ENCODE measurements at places on chromosomes 1 and 21.

GRCh38 chr1:61237147-61237546 is 154.8 kb downstream of the NFIA start:
- no peak for DNase-seq

DNA sequence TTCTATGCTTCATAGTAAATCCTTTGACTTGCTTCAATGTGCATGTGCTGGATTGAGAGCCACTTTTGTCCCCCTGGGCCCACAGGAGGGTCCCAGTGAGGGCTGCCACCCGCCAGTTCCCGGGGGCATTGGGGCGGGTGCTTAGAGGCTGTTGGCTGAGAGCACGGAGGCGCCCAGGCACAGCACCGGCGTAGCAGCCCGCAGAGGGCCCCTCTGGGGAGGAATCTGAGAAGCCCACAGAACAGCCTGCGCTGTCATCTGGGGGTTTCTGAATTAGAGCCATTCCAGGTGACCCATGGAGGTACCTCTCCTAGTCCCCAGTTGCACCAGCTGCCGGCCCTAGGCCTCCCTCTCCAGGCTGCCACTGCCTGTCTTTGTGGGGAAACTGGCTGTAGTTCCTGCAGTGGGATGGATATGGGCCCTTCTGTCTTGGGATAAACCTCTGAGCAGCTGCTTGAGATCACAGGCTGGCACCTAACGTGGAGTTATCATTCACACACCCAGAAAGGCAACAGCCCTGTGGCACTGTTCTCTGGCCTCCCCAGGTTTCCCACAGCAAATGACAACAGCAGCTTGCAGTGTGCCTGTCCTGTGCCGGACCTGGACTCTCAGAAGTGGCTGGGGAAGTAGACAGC is 39.5 kb downstream of the TMEM51 start:
- DNase-seq, result no peak

- DNase-seq, result no peak
Measured at GRCh38 chr1:26337625-26338024, 16.3 kb downstream of the CRYBG2 start.

DNA sequence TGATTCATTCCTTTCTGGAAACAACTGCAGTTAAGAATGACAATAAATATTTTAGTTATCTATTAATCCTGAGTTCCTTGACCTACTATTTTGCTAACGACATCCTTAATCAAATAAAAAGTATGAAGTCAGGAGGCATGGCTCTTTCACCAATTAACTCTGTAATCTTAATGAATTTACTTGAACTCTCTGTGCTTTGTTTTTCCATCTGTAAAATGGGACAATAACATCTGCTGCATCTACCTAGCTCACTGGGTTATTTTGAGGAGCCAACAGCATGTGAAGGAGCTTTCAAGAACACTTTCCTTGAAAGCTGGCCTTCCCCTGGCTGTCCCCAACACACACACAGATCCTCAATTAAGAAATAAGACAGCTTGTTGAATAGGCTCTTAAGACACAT is 47.9 kb downstream of the COLGALT2 start:
- DNase-seq, result no peak

DNA sequence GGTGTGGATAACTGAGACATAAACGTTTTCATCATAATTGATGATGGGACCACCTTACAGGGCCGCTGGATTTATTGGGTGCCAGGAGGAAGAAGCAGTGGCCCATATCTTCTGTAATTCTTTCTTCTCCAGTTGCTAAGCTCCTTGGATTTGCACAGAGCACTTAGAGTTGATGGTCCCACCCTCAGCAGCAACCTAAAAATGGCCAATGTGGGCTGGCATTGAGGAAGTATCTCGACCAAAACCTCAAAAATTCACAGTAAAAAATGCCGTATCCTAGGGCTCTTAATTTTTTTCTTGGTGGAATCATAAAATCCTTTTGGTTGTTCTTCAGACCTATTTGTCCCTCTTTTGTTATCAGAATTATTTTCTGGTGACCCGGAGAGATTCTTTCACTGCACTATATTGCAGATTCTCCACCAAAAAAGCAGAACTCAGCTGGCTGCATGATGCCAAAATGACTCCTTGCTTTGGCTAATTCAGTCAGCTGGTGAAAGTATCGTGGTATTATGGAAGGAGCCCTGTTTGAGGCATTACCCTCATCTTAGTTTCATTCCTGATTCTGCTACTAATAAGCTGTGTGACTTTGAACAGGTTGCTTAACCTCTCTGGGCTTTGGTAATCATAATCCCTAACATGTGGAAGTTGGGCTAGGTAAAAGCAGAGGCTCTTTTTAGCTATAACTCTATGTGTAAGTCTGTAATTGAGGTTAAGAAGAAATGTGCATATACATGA is 27.6 kb downstream of the KIRREL1 start:
- no peak for DNase-seq

DNA sequence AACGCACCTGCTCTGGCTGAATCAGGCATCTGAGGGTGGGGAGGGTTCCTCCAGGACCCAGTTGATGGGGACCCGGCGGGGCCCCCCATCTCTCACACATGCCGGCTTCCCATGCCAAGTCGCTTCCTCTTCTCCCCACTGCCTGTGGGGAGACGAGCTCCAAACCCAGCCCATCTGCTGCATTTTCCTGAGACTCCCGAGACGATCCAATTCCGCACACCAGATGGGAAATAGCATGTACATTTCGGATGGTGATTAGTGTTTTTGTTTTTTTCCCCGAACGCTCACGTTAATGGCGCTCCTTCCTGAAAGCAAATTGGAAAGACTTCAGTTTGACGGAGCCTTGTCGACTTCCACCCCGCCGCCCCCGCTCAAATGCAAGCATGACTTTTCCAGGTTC is 13.2 kb upstream of the GRIK3 start:
- DNase-seq, result no peak

- DNase-seq, result no peak
Measured at GRCh38 chr1:185070051-185070450, 24.7 kb downstream of the RNF2 start.

DNA sequence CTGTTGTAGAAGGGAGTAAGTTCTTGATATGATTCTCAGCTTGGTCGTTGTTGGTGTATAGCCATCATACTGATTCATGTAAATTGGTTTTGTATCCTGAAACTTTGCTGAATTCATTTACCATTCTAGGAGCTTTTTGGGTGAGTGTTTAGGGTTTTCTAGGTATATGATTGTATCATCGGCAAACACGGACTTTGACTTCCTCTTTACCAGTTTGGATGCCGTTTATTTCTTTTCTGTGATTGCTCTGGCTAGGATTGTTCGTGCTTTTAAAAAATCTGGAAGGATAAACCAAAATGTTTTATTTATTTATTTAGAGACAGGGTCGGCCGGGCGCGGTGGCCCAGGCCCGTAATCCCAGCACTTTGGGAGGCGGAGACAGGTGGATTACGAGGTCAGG is 20.6 kb downstream of the RRP1B start:
- DNase-seq, result no peak

DNA sequence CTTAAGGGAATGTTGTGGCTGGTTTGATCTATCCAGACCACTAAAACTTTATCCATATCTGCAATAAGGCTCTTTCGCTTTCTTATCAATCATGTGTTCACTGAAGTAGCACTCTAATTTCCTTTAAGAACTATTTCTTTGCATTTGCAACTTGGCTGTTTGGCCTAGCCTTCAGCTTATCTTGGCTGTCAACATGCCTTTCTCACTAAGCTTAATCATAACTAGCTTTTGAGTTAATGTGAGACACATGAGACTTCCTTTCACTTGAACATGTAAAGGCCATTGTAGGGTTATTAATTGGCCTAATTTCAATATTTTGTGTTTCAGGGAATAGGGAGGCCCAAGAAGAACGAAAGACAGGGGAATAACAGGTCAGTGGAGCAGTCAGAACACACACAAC is 124.7 kb downstream of the TNFSF18 start:
- no peak for DNase-seq

DNA sequence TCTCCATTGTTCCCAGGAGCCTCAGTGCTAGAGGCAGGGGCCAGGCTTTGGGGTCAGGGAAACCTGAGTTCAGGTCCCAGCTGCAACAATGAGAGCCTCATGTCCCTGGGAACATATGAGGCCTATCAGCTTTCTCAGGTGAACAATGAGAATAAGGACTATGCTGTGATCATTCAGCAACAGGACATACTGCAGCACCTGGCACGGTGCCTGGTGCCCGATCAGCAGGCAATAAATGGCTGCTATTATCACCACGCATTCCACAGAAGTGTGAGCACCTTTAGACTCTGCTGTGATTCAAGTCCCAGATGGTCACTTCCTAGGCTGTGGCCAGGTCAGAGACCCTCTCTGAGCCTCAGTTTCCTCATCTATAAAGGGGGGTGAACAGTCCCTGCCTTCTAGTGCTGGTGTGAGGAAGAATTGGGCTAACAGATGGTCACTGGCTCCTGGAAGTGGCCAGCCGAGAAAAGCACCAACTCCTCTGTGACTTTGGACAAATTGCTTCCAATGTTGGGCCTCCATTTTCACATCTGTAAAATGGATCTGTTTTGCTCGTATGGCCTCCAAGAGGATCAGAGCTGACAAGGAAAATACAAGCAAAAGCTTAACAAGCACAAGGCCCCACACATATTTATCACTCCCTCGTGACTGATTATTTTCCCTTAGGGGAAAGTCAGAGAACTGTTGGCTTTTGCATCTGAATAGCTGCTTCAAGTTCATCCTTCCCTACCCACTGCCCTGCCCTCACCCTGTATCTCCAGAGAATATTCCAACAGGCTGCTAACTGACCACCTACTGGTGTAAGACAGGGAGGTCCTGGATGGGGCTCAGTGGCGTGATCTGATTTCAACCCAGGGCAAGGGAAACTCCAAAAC is 1.1 kb downstream of the SLC5A9 start:
- no peak for DNase-seq

DNA sequence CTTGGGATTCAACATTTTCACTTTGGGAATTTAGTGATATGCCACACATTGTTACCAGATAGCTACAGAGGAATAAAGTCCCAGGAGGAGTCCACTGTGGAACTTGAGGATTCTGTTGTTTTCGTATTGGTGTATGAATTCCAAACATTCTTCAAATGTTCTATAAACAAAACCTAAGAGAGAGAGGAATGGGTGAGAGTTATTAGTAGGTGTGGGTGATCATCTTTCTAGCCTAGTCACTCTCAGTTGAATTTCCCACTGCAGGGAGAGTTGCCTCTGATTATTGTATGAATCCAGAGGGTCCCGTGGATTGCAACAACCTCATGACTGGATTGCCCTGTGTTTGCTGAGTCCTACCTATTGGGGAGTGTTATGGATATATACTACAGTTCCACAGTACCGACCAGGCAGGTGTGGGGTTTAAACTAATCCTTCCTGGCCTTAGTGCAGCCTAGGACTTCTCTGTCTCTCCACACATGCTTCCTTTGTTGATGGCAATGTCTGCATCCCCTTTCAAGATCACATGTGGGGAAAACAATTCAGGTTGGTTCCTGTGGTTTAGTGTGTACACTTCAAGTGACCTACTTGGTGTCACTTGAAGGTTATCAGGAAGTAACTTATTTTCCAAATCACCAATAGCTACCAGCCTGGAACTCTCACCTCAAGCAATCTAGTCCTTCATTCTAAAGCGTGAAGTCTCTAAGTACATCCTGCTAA is 91.8 kb downstream of the ADCY10 start:
- DNase-seq, result no peak

DNA sequence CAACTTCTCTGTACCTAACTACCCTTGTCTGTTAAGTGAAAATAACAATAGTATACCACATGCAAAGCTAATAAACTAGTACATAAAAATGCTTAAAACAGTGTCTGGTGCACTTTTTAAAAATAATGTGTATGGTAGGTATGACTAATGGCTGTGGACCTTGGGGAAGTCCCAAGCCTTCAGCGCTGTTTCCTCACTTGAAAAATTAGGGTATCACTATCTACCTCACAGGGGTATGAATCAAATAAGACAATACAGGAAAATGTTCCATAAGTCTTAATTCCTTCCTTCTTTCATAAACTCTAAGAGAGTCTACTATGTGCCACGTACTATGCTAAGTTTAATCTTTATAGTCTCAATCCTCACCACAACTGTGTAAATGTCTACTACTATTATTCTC is 32.0 kb downstream of the EGLN1 start:
- no peak for DNase-seq

GRCh38 chr1:87766737-87767136 is 438.1 kb downstream of the LMO4 start:
- no peak for DNase-seq

DNA sequence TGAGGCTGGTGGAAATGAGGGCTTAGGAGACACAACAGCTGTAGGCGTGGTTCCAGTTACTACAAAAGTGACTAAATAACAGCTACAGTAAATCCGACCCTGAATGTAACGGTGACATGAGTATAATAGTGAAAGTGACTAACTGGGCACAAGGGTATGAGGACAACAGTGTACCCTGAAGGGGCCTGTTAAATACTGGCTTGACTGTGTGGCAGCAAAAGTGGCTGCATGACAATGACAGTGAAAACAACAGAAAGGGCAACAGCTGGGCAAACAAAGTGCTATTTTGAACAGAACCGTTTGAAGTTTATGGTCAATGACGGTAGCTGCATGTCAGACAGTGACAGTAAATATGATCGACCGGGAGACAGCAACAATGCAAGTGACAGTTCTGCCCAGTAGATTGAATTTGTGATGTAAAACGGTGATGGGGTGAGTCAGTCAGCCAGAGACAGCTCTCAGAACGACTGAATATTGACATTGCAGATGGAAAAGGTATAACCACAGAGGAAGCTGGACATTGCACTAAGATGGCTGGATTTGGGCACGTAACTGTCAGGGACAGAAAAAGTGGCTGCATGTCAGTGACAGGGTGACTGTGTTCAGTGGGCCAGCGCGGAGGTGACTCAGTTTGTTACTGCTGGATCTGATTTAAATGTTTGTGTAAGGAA is 1.2 kb upstream of the ZBTB40 start:
- no peak for DNase-seq

GRCh38 chr1:116945421-116945820 is 35.7 kb downstream of the PTGFRN start:
- DNase-seq, result no peak

- no peak for DNase-seq
Measured at GRCh38 chr1:220321758-220322157, 49.5 kb upstream of the RAB3GAP2 start.

DNA sequence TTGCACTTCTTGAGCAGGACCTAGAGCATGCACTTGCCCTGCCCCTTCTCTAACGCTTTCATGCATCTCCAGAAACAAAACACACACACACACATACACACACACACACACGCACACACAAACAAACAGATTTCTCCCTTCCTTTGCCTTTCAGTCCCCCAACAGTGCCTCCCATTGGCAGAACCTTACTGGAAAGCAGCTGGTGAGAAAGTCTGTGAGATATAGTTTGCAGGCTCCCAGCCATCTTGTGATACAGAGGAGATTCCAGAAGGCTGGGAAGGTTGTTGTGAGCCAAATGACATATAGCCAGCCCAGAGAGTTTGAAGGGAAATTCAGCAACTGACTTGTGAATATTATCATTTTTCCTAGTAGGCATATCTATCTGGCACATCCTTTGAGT is 35.9 kb upstream of the ZRANB2 start:
- no peak for DNase-seq

- DNase-seq, result no peak
Measured at GRCh38 chr1:182110635-182111034, 49.1 kb upstream of the ZNF648 start.

GRCh38 chr1:27872059-27872801 is at the start of gene THEMIS2:
Gene THEMIS2 (plus strand): TSS chr1:27872544. CDS start chr1:27872572, 28 bp downstream.
- peak; percentile 30 for DNase-seq

GRCh38 chr1:56061824-56062223 is 517.5 kb downstream of the PLPP3 start:
- no peak for DNase-seq

- DNase-seq, result no peak
Measured at GRCh38 chr1:23483321-23484252, at the start of gene ASAP3. Gene ASAP3 (minus strand): TSS chr1:23484179. CDS start chr1:23484133, 46 bp downstream.
